ENCODE measurements at places on chromosomes 1 and 21.

- DNase-seq: no peak
These were observed 227.1 kb downstream of the TOMM20 start for GRCh38 chr1:234901491-234902049.

GRCh38 chr21:41725421-41726031, 41.3 kb downstream of the RIPK4 start:
- DNase-seq: no peak

- no peak for DNase-seq
These were observed 40.5 kb downstream of the ASH1L start for GRCh38 chr1:155522069-155522468.

DNA sequence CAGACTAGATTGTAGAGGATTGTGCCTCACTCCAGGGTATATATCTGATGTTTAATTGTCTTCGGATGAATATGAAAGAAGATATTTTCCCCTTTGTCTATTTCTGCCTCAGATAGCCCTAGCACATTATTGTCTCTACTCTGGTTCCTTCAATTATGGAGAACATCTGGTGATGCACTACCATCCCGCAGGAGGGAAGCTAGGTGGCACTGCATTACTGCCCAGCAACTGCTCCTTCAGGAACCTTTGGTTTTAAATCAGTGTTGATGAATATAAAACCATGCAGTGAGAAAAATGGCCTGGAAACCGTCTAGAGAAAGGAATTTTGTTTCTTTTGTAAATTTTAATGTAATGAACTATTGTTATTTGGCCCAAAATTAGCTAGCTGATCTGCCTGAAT, 68.5 kb downstream of the GPR88 start:
- DNase-seq: no peak

DNA sequence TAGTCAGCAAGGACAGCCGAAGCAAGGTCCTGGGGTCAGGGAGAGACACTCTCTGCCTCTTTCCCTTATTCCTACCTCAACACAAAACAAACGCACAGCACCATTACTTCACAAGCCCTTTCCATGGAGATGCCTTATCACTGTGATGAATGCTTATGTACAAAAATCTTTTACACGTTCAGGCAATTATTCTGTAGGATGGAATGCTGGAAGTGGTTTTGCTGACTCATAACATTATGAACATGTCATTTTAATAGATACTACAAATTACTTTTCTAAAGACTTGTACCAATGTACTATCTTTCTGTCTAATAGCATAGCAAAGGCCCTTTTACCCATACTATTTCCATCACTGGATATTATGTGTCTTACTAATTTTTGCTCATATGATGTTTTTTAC, 98.4 kb downstream of the TTLL7 start:
- DNase-seq: no peak

- no peak for DNase-seq
These were observed 4.2 kb downstream of the CD46 start for GRCh38 chr1:207755846-207756693.

DNA sequence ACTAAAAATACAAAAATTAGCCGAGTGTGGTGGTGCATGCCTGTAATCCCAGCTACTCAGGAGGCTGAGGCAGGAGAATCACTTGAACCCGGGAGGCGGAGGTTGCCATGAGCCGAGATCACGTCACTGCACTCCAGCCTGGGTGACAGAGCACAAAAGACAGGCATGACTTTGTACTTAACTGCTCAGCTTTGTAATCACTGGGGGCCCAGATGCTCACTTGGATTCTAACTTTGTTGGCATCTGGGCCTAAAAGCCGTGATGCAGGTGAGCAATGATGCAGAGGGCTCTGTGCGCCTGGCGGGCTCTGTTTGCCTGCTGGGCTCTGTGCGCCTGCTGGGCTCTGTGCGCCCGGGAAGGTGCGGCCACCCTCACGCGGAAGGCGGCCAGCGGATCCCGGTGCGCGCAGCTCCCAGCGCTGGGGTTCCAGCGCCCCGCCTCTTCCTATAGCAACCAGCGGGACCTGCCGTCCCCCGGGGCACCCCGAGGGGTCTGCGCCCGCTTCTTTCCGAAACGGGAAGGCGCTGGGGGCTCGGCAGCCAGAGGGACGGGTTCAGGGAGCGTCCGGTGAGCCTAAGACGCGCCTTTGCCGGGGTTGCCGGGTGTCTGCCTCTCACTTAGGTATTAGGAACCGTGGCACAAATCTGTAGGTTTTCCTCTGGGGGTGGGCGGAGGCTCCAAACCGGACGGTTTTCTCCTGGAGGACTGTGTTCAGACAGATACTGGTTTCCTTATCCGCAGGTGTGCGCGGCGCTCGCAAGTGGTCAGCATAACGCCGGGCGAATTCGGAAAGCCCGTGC, 31.7 kb downstream of the PRMT2 start:
- no peak for DNase-seq

DNA sequence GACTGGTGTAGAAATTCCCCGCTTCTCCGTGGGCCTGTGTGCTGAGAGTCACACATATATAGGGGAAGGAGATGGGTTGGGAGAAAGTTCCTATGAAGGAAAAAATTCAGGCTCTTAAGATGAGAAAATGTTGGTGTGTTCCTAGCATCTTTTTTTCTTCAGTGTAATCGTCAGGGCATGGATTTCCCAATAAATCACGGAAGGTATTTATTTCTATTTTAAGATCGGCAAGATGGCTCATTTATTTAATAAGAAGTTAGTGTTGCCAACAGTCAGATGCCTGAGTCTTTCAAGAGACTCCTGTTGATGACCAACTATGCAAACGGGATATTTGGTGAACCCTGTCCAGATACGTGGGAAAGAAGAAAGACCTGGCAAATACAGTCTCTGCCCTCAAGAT, 58.2 kb downstream of the TGFB2 start:
- DNase-seq: no peak

DNA sequence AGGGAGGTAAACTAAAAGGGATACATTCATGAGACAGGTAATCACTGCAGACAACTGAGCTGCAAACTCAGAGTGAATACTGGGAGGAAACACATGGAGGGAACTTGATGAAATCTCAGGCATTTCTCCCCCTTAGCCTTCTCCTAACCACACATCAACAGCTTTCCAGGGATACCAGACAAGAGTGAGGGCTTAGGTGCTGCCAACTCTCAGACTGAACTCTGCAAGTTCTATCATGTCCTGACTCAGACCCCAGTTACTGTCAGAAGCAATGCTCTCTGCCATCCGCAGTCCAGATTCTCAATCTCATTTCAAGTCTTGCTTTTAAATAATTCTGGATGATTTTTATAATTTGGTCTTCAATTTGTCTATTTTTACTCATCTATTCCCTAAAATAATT, 267.3 kb downstream of the LTN1 start:
- no peak for DNase-seq

DNA sequence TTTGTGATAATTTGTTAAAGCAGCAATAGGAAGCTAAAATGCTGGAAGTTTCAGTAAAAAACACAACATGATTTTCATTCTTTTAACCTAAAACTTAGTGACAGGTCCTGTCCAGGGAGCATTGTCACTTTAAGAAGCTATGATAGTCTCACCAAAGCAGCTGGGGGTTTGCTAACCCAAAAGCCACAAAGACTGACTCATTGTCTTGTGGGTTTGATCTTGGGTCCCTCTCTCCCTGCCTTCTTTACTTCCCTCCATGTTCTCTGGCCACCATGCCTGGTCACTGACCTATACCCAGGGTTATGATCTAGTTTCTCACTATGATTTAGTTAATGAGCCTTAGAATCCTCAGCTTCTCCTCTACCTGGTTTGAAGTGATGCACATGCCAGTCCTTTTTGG, 213.5 kb upstream of the PTGFR start:
- no peak for DNase-seq

- DNase-seq: no peak
These were observed 25.7 kb upstream of the ABCG1 start for GRCh38 chr21:42193131-42193671.

GRCh38 chr1:41842326-41842725, 76.4 kb downstream of the HIVEP3 start:
- DNase-seq: no peak

GRCh38 chr21:33975548-33976081, 60.0 kb upstream of the ATP5PO start:
- DNase-seq: no peak

GRCh38 chr1:78408810-78409209, 82.0 kb upstream of the PTGFR start:
- no peak for DNase-seq

DNA sequence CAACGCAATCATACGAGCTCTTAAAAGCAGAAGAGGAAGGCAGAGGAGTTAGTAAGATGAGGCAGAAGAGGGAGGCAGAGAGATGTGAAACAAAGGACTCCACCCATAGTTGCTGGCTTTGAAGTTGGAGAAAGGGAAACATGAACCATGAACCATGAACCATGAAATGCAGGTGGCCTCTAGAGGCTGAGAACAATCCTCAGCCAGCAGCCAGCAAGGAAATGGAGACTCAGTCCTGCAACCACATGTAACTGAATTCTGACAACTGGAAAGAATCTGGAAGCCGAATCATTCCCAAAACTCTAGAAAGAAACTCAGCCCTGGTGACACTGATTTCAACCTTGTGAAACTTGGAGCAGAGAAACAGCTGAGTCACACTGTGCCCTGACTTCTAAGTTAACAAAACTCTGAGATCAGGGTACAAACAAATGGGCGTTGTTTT, 10.1 kb downstream of the DIPK1A start:
- DNase-seq: no peak
